Fibroblast of the conjunctiva (primary cell): ENCODE measurements at places on chromosomes 2 and 18.

- DNase-seq: no peak
Observed at GRCh38 chr2:100002059-100002458, 140.3 kb downstream of the AFF3 start.

- DNase-seq: no peak
Observed at GRCh38 chr2:42256505-42256904, 87.4 kb downstream of the EML4 start.

- DNase-seq: no peak
Observed at GRCh38 chr2:227462462-227462951, 9.4 kb upstream of the AGFG1 start.

GRCh38 chr2:101190747-101191516 lies 39.8 kb upstream of the TBC1D8 start:
- no peak for DNase-seq

GRCh38 chr2:240066489-240066888 lies 13.2 kb upstream of the OR6B3 start:
- DNase-seq: no peak

DNA sequence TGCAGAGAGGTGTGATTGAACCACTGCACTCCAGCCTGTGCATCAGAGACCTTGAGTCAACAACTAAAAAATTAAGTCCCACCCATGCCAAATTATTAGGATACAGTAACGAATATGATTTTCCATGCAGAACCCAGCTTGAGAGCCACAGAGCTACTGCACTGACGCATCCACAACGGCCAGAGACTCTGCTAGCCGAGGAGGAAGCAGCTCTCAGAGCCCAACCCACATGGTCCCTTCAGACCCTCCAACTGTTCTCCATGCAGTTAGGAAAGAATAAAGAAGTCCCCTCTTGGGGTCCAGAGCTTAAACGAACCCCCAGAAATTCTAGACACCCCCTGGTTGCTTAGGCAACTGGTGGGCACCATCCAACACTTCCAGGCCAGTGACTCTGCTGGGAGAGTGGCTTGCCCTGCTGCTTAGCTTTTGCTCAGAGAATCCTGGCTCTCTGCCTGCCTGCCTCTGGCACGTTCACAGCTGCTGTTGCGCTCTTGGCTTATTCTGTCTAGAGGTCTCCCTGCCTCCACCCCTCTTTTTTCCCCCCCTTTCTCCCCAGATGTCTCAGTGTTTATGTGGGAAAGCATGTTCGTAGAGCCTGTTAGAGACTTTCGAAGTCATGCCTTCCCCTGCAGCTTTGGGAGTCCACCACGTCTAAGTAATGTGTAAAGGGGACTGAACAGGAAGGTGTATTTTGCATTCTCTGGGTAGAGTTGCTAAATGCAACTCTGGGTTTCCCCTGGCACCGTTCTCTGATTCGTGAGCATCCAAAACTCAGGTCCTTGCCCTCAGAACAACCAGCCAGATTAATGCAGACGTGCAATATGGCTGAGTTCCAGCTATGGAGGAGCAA lies 26.0 kb upstream of the SP3 start:
- peak; percentile 86 for DNase-seq

DNA sequence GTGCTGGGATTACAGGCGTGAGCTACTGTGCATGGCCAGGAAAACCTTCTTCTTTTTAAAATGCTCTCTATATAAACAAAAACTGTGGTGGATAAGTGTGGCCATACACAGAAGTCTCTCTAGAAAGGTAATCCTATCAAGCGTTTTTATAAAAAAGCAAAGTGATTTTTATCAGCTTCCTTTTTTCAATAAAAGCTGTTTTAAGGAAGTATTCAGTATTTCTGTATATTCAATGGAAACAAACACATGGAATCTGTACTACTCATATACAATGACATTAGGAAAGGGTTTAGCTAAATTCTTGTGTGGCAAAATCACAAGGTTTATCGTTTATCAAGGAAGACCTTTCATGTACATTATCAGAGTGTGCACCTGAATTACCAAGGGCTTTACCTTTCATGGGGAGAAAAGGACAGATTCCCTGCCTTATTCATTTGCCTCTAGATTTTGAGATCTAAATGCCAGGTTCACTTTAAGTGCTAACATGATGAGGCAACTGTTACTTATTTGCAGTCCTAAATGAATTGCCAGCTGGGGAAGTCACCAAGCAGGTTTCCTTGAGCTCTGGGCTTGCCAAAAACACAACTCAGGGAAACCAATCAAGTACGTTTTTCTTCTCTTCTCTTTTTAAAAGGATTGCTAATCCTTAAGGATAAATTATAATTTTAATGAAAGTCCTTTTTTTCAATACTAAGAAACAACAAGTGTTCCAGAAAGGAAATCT lies 70.8 kb downstream of the RTN4 start:
- no peak for DNase-seq

- DNase-seq: no peak
Observed at GRCh38 chr18:37669991-37670534, 104.5 kb upstream of the CELF4 start.

DNA sequence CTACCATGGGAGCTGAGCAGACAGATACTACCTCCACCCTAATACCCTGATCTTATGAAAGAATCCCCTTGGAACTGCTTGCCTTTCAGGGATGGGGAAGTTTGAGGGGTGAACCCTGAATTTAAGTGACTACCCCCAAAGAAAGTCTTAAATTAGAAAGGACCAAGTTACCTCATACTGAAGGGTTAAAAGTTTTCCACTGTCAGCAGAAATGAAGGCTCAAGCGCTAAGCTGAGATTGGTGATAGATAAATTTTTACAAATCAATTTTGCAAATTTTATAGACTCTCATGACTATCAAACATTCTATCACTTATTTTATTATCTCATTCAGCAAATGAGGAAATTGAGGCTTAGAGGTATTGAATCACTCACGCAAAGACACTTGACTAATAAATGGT lies 233.2 kb upstream of the THSD7B start:
- no peak for DNase-seq

DNA sequence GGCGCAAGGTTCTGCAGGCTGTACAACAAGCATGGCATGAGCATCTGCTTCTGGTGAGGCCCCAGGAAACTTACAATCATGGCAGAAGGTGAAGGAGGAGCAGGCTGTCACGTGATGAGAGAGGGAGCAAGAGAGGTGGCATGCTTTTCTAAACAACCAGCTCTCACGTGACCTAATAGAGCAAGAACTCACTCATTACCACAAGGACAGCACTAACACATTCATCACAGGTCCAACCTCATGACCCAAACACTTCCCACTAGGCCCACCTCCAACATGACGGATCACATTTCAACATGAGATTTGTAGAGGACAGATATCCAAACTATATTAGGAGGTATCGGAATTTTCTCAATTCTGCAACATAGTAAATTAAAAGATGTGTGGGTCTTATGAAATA lies 108.8 kb upstream of the DLX2 start:
- no peak for DNase-seq

GRCh38 chr2:134818321-134818720 lies 20.1 kb upstream of the ACMSD start:
- DNase-seq: no peak

DNA sequence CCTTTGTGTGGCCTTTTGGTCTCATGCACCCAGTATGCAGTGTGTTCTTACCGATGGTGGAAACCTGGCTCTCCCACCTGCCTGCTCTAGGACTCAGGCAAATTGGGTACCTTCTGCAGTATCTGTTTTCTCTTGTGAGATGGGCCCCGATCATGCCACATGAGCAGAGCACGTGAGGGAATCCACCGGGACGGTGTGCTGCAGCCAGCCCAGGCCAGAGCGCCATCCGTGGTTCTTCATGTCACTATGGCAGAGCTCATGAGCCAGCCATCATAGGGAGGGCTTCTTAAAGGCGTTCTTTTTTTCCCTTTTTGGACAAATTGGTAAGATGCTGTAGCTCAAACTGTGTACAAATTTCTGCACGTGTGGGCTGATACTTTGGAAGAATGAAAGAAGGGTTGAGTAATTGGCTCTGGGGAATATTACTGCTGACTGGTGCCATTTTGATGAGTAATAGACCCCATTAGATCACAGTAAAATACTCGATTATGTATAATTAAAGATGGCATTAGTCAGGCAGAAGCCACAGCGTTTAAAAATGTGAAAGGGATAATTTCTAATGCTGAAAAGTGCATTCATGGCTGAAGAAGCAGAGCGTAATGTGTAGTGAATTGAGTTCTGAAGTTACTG lies 19.2 kb downstream of the SH3RF3 start:
- DNase-seq: no peak

DNA sequence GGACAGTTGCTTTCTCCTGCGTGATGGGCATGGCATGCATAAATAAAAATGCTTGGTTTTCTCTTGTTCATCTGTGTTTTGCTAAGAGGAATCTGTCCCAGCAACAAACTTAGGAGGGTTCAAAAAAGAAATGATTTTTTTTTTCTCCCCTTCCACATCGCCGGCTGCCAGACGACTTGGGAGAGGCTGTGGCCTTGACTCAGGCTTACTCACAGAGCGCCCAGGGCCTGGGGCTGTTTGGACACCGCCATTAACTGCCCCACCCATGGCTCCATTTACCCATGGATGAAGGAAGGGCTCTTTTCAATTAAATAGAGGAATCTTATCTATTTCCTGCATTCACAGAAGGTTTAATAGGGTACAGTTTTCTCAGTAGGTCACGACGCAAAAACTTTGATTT lies 22.3 kb upstream of the SERPINB5 start:
- DNase-seq: no peak

- no peak for DNase-seq
Observed at GRCh38 chr2:240293557-240294461, 141.7 kb upstream of the GPC1 start.

GRCh38 chr2:226956659-226957058 lies 120.8 kb downstream of the RHBDD1 start:
- no peak for DNase-seq

DNA sequence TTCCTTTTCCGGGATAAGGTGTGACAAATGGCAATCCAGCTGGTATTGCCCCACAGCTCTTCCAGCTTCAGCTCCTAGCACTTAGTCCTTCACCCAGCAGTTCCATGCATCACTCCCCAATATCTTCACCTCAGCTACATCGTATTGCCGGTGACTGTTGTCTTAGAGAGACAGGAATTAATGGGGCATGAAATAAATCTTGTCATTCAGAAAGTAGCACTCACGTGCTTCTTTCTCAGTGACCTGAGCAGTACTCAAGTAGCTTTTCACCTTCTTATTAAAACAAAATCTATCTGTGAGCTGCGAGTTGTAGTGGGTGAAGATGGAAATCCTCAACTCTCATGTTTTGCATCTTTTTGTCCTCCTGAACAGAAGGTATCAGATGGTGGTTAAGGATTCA lies 72.8 kb downstream of the PTH2R start:
- DNase-seq: no peak

- DNase-seq: no peak
Observed at GRCh38 chr18:74715306-74715705, 117.6 kb downstream of the ZNF407 start.

DNA sequence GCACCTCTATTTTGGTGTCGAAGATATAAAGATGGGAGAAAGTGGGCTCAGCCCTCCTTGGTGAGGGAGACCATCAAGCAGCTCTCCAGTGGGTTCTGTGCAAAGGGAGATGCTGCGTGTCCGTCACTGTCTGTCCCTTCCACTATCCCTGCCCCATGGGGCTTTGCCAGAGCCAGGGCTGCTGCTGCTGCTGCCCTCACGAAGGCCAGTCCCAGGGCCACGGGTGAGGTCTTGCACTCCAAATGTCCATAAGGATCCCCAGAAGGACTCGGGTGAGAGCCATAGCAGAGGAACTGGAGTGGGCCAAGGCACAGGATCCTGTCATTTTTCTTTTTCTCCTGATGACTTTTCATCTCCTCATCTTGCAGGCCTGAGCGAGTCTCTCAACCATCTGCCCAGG lies 3.7 kb upstream of the DIPK1C start:
- no peak for DNase-seq

DNA sequence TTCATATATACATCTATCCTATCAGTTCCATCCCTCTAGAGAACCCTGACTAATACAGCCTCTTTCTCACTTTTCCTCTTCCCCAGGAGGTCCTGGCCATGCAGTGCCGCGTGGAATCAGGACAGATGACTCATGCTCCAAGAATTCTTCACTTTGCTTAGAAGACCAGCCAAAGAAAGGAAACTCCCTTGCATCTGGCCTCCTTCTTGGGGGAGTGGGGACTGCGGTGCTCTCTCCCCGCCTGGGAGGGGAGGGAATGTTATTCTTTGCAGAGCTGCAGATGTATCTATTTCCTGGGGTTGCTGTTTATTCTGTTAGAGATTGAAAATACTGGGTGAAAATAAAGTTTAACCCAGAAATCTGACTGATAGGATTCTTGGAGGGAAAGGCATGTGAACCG lies 111.5 kb upstream of the SH3BP4 start:
- DNase-seq: peak; percentile 73
